ENCODE measurements at places on chromosomes 6 and 20.
A peak's percentile ranks its signal among the peaks of the same experiment; 100 is the strongest.

DNA sequence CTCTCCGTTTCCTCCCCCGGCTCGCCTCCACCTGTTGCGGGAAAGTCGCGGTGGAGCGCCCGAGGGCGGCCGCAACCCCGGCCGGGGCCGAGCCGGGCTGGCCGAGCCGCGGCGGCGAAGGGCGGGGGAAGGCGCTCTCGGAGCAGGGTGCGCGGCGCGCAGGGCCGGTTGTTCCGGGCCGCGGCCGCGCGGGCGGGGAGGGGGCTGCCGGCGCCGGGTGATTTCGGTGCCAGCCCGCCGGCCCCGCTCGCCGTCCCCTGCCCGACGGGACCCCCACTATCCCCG is 235 bp downstream of the MAP7 start:
- DNase-seq, result no peak

DNA sequence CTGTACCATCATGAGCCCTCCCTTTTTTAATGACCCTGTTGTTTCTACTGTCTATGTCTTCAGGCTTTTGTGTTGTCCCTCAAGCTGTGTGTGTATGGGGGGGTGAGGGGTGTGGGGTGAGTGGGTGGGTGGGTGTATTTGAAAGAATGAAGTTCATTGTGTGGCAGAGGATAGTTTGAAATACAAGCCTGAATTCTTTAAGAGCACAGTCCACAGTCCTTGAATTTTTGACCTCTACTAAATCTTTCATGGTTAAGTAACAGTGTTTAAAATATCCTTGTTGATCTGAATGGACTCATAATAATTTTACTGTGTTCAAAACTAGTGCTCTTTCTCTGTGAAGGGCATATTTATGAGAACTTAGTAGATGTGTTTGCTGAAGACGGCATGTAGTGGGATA is 10.0 kb downstream of the MRAP2 start:
- DNase-seq, result no peak

- peak; percentile 55 for DNase-seq
Observed at GRCh38 chr6:159981403-159982245, 12.7 kb downstream of the IGF2R start.

DNA sequence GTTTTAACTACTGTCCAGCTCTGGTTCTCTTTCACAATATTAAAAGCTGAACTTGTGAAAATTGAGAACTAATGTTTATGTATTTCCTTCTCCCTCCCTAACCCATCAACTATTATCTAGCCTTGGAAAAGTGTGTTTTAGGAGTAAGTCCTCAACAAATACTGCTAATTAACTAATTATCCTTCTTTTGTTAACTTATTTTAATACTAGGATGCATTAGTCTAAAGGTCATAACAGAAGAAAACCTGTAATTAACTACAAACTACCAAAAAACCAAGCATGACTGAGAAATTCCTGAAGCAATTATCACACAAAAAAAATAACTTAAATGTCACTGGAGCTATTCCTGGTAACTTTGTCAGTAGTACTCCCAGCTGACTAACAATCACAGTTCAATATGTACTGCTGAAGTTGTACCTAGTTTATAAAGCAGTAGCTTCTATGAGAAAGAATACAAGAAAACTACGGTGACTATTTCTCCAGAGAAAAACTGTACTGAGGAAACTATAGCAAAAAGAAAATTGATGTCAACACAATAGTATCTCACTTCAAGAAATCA is 301.9 kb downstream of the LAMA2 start:
- no peak for DNase-seq

GRCh38 chr20:63439866-63440265 is 32.6 kb downstream of the KCNQ2 start:
- DNase-seq, result no peak

- DNase-seq, result no peak
Observed at GRCh38 chr6:38355519-38355918, 284.2 kb downstream of the BTBD9 start.

- no peak for DNase-seq
Observed at GRCh38 chr6:47974106-47974505, 136.9 kb downstream of the PTCHD4 start.

DNA sequence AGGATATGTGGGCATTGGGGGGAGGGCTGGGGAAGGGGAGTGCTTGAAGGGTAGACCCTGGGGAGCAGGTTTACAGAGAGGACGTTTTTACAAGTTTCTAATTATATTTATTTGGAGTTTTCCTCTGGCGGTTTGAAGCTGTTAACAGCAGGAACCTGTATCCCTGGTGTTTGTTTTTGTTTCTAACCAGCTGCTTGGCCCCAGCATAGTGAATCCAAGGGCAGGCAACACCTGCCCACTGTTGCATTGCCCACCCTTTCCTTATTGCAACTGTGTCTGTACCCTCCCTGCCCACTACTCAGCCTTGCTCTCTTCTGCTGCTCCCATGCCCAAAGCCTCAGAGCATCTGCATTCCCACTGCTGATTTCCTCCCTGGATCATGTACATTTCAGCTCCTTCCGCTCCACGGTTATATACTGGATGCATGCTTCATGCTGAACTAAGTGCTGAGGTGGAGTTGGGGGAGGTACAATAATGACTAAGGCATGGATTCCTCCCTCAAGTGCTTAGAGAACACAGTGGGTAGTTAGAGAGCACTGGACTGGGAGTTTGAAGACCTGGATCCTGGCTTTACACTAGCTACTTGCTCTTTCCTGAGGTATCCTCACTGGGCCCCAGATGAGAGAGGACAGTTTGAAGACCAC is 6.0 kb downstream of the SCUBE3 start:
- DNase-seq, result no peak
